ENCODE measurements at places on chromosomes 1 and 21. TPM values are rescaled to one million over a fixed set of nuclear protein-coding genes. Genes with fewer than 3 reads are reported as not detected.

GRCh38 chr1:29634746-29635335 is 398.5 kb downstream of the PTPRU start:
- no peak for DNase-seq

- no peak for DNase-seq
Observed at GRCh38 chr1:161970633-161971032, 53.0 kb downstream of the OLFML2B start.

DNA sequence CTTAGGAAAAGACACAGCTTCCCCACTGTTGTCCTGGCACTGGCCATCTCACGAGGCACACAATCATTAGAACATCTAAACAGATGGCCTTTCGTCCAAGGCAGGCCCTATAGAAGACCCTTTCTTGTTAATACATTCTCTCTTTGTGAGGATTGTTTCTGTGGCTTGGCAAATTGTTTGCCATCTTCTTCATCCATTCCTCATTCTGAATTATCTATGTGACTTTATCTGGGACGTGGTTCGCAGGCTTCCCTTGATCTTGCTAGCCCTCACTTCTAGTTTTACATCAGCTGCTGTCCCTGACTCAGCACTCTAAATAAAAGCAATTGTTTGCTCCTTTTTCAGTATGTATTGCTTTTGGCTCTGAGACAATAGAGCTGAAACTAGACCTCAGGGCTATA is 101.1 kb upstream of the ZC3H11B start:
- no peak for DNase-seq

DNA sequence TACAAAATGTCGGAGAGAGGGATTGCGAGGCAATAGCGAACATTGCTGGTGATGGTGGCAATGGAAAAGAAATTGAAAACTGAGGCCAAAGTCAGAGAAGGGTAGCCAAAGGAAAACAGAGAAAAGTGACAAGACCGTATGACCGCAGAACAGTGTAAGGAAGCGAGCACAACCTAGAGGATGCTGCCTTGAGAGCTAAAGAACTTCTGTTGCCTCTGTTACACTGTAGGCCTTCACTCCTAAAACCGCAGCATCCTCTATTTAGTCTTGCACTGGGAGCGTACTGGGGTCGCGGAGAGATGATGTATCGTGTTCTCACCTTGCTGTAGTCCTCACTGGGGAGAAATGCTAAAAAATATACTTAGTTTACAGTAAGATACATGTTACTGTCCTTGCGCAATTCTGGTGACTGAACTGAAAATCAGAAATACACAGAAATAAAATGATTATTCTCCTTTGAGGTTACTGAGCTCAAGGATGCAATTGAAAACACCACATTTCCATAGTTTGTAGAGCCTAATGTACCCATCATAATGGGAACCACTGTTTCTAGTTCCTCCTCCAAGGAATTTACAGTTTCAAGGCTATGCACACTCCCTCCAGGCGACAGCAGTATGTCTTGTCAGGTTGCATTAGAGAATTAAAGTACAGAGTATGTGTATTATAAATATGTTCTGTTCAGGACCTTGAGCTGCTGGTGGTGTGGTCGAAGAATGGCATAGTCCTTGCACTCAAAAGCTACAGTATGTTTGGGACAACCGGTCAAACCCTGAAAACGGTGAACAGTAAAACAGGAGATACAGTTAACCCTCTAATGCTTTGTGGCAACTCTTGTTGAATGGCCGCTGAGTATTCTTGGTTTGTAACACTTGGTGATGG is 1.3 kb downstream of the NEK7 start:
- DNase-seq = no peak

- DNase-seq = no peak
Observed at GRCh38 chr1:21261551-21262292, 28.5 kb downstream of the ECE1 start.

DNA sequence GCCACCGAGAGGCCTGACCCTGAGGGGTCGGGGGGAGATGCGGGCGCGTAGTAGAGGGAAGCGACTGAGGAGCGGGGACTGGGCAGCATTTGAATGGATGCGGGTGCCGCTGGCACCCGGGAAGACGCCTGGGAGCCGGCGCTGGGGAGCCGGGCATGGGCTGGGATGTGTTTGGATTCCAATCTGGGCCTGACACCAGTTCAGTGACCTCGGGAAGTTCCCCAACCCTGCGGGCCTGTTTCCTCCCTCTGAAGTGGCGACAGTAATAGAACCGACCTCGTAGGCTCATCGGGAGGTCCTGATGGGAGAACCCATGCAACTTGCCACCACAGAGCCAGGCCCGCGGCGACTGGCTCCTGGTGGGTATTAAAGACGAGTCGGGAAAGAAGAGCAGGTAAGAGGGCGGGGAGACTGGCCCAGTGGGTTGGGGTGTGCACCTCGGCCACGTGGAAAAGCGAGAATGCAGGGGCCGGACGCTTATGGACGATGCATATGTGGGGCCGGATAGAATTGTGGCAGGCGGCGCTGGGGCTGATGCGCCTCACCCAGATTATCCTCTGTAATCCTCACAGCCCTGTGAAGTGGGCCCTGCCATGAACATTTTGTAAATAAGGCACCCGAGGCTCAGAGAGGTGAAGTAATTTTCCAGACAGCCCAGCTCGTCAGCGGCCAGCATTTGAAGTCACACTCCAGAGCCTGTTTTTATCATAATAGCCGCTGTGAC is 105.8 kb downstream of the SLC16A1 start:
- DNase-seq = no peak

- DNase-seq = no peak
Observed at GRCh38 chr1:156571261-156571852, 1.0 kb downstream of the IQGAP3 start.

The FNDC5 gene
- 4.6 TPM for total RNA-seq

GRCh38 chr1:64098846-64099582 is 104.4 kb upstream of the UBE2U start:
- DNase-seq = no peak

The CYP4Z1 gene
- total RNA-seq = 0.47 TPM

DNA sequence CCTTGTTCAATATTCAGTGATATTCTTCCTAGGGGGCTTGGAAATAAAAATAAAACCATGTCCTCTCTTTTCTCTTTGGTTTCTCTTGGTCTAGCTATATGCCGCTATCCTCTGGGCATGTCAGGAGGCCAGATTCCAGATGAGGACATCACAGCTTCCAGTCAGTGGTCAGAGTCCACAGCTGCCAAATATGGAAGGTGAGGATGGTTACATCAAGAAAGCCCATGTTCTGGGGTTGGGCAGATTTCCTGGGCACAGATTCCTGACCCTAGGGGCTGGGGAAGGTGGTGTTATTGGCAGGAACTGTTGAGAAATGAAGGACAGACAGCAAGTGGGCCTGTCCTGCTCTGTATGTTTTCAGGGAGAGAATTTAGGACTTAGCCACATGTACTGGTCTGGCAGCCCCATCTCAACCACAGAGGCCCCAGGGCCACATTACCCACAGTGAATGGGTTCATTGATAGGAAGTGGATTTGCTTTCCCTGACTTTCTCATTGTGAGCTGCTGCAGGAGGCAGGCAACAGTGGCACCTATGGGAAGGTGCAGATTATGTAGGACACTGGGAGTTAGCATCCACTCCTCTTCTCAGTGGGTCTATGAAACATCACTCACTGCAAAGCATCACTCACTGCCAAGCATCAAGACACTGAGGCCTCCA is 37.4 kb upstream of the HSD17B7 start:
- DNase-seq = no peak

The SYT11 gene
- 12.0 TPM for total RNA-seq

DNA sequence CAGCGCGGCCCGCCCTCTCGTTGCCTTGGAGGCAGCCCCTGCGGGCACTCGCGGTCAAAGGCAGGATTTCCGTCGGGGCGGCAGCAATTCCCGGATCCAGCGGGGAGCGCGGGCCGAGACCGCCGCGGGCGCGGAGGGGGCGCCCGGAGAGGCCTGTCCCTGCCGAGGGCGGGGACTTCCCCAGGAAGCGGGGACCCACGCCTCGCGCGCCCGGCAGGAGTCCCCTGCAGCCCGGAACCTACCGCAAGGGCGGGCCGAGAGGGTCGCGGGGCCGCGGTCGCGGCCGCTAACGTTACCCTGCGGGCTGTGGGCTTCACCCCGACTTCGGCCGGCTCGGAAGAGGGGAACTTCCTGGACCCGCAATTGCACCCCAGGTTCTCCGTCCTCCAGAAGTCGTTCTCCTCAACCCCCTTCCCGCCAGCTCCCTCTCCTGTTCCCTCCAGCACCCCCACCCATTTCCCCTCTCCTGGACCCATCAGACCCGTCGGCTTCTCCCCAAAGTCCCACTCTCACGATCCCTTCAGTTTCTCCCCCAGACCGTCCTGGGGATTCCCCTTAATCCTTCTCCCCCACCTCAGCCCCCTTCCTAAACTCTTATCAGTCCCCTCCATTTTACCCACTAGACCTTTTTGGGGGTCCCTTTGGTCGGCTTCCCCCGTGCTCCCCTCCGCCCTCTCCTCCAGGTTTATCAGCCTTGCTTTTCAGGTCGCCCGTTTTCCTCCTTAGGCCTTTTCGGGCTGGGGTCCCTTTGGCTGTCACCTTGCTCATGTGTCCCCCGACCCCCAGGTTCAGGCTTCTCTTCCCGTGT is 604 bp downstream of the FGR start:
- no peak for DNase-seq

GRCh38 chr1:60615666-60616065 is 466.7 kb upstream of the NFIA start:
- DNase-seq = no peak

DNA sequence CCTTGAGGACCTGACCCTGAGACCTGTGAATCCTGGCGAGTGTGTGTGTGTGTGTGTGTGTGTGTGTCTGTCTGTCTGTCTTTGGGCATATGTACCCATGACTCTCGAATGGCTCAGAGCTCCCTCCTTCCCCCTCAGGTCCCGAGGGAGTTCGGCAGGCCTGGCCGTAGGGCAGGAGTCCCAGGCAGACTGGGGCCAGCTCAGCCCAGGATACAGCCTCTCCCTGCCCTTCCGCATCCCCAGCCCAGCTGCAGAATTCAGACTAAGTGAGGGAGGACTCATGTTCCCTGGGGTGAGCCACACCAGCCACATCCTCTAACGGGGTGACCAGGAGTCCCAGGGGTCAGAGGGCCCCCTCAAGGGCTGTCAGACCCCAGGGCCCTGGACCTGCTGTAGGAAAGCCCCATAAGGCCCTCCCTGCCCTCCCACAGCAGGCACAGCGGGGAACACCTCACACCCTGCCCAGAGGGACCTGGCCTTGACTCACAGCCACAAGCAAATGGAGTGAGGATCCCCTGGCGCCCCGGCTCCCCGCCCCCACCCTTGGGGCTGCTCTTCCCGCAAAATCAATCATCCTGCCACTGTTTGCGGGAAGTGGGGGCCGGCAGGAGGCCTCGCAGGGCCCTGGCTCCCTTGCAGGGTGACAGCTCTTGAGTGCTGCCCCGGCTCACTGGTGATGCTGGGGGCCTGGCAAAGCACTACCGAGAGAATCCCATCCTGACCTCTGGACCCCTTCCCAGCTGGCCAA is 101.7 kb upstream of the CASZ1 start:
- DNase-seq = no peak

GRCh38 chr1:150881331-150882070 is 5.1 kb upstream of the ARNT start:
- no peak for DNase-seq

- DNase-seq = no peak
Observed at GRCh38 chr1:34800214-34800613, 7.4 kb downstream of the GJA4 start.

DNA sequence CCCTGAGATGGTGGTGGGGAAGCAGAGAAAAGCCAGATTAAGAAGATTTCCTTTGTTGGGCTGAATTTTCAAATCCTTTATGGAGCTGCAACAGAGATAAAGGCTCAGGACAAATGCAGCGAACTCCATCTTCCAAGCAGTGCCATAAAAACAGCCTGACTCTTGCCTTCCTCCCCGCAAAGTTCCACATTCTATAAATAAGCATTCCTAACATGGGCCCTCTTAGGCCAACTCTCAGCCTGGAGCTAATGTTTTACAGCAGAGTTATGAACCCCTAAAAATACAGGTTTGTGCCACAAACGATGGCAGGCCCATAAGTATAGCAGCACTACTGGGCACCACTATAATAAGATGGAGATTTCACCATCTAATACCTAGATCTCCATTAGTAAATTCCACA is 27.2 kb downstream of the LMO4 start:
- no peak for DNase-seq

DNA sequence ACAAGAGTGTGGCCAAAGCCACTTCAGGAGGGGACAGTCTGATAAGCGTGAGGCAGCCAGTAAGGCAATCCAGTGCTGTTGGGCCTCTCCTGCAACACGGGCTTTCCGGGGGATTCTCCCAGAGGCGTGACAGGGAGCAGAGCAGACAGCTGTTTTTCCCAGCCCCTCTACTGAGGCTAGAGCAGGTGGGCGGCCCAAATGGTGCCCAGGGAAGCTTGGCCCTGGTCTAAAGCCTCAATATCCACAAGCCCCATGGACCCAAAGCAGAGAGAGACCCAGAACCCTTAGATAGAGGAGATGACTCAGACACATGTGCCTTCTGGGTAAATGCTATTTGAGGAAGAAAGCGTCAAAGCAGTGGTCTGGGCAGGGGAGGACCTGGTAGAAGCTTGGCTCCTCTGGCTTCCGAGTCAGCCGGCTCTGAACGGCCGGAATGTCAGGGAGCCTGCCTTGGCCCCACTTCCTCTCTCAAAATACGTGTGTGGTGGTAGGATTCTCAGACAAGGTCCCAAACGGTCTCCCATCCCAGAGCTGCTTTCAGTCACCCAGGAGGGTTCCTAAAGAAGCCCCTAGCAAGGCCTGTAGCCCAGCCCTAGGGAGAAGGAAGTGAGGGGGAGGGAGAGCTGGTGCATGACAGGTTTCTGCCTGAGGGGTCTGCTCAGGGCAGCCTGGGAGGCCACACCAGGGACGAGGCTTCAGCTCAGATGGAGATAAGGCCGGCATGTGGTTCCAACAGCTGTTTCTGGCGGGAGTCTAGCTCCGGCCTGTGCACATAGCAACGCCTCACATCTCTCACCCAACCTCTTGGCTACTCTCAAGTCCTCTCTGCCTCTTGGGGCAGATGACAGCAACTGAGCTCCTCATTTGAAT is 28.8 kb downstream of the PIK3C2B start:
- DNase-seq = no peak

The PDZK1 gene
- total RNA-seq = 0.29 TPM

The SPAG17 gene
- total RNA-seq = 1.3 TPM
